ENCODE measurements at places on chromosomes 2 and 18. TPM values are rescaled to one million over a fixed set of nuclear protein-coding genes. Genes with fewer than 3 reads are reported as not detected.

Gene ZCCHC2
- polyA plus RNA-seq = 7.6 TPM

Gene LRATD1
- not detected for polyA plus RNA-seq

Gene ECEL1
- polyA plus RNA-seq = 0.10 TPM

Gene IGFBP2
- 21.1 TPM for polyA plus RNA-seq

Gene TCF7L1
- 4.1 TPM for polyA plus RNA-seq

Gene CNDP1
- polyA plus RNA-seq = not detected

Gene PLGLB2
- polyA plus RNA-seq = 0.76 TPM

Gene CHRNA1
- not detected for polyA plus RNA-seq

Data from A549 (cell line).